ENCODE measurements at places on chromosomes 1 and 21.

- no peak for DNase-seq
Observed at GRCh38 chr1:245863566-245864184, 643.4 kb downstream of the SMYD3 start.

GRCh38 chr21:42563686-42564085 is 50.0 kb downstream of the SLC37A1 start:
- no peak for DNase-seq

DNA sequence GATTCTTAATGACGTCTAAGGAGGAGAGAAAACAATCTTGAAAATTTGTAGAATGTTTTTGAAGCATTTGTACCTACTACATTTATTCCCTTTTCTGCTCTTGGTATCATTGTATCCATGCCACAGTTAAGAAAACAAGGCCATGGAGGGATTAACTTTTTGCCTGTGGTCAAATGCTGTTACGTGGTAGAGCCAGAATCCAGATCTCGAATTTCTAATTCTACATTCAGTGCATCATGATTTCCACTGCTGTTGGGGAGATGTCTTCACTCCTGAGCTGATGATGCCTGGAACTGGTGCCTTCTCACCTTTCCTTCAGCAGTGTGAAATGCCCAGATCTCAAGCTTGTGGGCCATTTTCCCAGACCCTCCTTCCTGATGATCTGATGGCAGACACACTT is 175.6 kb downstream of the HHAT start:
- no peak for DNase-seq

- no peak for DNase-seq
Observed at GRCh38 chr1:203511513-203511912, 17.6 kb downstream of the OPTC start.

GRCh38 chr1:93965256-93965655 is 56.0 kb upstream of the GCLM start:
- DNase-seq: no peak

GRCh38 chr1:204980840-204981405 is 62.1 kb upstream of the CNTN2 start:
- DNase-seq: no peak

GRCh38 chr1:40256401-40257084 is 1.5 kb upstream of the ZMPSTE24 start:
- no peak for DNase-seq

DNA sequence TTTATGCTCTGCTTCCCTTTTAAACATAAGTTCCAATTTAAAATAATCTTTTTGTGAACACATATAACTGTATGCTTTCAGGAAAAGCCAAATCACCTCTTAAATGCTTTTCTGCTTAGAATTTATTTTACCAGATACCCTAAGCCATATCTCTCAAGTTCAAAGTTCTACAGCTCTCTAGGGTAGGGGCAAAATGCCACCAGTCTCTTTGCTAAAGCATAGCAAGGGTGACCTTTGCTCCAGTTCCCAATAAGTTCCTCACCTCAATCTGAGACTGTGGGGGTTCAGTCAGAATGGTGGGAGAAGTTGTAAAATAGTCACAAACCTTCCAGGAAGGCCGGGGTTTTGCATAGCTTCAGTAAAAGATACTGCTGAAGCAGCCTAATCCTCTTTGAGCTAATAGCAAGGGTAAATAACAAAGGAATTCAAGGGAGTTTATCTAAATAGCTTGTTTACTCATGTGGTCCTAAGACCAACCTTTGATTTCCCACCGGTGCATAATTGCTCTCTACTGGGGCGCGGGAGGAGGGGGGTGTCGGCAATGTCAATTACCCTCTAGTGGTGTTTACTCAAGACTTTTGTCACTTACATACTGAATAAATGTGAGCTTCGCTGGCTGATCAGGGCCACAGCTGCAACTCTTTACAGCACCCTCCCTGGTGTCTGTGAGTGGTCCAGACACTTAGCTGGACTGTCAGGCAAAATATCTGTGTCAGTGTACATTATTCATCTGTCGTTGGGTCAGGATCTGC is 1376.2 kb downstream of the NCAM2 start:
- DNase-seq: peak; percentile 82

- DNase-seq: no peak
Observed at GRCh38 chr1:156425943-156426342, 56.9 kb downstream of the RHBG start.

GRCh38 chr1:91777630-91778300 is 108.2 kb downstream of the TGFBR3 start:
- DNase-seq: peak; percentile 80

DNA sequence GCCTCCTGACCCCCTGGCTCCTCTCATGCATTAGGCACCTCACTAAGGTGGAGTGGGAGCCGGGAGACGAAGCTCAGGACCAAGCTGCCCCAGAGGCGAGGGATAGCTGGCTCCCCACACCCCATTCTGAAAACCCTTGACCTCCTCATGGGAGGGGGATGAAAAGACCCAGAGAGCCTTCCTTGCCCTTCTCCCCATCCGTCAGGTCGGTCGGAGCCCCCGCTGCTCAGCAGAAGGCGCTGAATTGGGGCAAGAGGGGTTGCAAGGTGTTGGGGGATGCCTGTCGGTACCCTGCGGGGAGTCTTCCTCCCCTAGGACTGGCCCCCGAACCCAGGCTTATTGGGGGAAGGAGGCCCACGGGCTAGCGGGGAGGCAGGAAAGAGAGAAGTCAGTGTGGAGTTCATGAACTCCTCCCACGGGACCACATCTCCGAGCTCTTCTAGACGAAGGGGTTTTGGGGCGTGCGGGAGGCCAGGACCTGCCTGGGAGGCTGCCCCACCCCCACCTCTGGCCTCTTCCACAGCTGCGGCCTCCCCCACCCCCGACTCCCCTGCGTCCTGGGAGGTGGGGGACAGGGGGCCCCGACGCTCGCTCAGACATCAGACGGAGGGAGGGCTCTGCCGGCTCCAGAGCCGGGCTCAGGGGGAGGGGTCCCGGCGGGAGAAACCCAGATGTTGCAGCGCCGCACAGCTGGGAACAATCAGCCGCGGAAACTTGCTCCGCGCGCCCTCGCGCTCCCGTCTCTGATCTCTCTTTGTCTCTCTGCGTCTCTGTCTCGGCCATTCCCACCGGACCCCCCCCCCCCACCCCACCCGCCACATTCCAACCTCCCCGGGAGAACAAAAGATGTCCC is 719 bp downstream of the MFAP2 start:
- peak; percentile 10 for DNase-seq

- DNase-seq: no peak
Observed at GRCh38 chr1:180603850-180604226, 28.0 kb upstream of the XPR1 start.

GRCh38 chr1:16474166-16474800 is 33.8 kb downstream of the NECAP2 start:
- no peak for DNase-seq

- DNase-seq: no peak
Observed at GRCh38 chr1:40652468-40652867, 13.0 kb downstream of the RIMS3 start.

- no peak for DNase-seq
Observed at GRCh38 chr1:150628766-150629114, 672 bp downstream of the ENSA start.

- DNase-seq: no peak
Observed at GRCh38 chr1:3156936-3157335, 87.9 kb downstream of the PRDM16 start.

DNA sequence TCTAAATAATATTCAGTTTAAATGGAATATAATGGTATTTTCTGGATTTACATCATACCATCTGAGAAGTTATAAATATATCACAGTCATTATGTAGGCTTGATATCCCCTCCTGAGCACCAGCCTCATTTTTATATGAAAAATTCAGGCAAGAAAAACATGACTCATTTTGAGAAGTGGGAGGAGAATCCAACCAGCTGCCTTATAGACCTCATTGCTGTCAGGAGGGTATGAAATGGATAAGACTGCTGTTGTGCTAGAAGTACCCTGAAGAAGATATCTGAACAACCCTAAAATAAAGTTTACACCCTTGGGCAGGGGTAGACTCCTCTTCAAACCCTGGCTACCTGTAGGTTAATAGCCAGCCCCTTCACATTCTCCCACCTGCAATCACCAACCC is 8.8 kb downstream of the GIPC2 start:
- DNase-seq: no peak

DNA sequence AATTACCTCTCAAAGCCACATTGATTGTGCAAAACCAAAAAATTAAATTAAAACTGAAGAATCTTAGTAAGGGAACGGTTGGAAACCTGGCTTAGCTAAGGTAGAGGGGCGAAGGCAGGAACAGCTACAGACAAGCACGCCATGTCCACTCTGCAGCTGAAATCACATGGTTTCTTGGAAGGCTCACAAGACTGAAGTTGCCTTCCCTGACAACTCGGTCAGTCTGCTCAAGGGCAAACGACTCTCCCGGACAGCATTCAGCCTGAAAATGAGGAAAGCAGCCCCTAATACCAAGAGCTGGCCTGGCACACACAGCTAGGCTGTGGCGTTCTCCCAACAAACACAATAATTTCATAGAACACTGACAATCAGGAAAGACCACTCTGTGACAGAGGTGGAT is 22.7 kb upstream of the BECN2 start:
- DNase-seq: no peak

GRCh38 chr1:97071173-97071572 is 349.6 kb downstream of the PTBP2 start:
- DNase-seq: no peak

- DNase-seq: no peak
Observed at GRCh38 chr1:218642033-218642948, 297.2 kb downstream of the TGFB2 start.

GRCh38 chr21:41666641-41667081 is 100.2 kb downstream of the RIPK4 start:
- DNase-seq: no peak

DNA sequence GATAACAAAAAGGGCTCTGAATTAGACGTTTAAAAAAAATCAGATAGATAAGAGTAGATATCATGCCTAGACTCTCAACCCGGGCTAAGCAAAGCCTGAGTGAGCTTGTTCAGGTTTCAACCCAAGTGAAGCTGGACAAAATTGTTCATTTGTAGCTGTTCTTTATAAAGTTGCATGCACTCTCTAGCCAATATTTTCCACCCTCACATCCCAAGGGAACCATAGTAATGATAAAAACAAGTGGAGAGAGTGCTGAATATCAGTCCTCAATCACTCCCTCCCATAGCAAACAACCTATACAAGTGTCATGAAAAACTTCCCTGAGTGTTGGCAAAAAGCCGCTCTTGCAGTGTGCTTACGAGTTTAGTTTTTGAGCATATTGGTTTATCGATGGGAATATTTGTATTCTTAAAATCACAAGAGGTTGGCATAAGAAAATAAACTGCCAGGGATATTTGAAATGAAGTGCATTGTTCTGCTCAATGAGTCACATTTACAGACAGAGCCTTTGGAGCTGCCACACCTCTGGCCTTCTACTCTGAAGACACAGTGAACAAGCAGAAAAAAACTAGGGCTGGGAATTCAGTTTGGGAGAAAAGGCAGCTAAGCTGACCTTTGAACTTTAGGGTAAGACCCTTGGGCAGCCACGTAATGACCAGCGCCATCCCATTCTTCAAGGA is 2.2 kb upstream of the CLCA2 start:
- no peak for DNase-seq

DNA sequence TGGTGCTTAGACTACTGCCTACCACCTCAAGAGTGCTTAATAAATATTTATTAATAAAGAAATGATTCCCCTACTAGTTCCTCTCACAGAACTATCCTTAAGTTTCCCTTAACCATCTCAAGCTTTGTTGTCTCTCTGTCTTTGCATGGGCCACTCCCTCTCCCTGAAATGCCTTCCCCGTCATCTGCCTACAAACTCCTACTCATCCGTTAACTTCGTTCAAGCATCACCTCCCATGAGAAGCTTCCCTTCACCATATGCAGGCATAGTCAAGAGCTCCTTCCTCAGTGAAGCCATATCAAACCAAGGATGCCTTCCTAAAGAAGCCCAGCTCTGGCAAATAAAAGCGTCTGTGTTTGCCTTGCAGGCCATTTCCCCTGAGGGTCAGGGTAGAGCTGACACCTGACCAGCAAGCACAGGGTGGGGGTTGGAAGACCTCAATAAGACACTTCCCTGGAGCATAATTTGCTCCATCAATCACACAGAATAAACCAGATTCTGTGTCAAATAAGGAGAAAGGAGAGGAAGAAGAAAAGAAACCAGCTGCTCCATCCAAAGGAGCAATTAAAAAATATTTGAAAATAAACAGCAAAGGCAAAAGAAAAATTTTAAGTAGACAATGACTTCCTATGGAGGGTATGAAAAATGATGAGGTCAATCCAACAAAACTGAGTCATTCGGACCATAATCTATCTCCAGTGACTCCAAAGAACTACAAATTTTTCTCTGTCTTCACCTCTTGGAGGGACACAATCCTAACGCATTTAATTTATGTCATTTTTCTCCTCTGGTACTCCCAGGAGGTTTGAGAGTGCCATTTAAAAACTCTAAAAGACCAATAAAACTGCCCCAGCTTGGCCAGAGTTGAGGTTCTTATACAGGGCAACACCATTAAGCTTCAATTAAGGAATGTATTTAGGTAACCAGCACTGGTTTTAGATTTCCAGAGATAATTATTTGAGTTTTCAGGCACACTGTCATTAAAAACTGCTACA is 303.6 kb downstream of the KCNH1 start:
- DNase-seq: peak; percentile 31

DNA sequence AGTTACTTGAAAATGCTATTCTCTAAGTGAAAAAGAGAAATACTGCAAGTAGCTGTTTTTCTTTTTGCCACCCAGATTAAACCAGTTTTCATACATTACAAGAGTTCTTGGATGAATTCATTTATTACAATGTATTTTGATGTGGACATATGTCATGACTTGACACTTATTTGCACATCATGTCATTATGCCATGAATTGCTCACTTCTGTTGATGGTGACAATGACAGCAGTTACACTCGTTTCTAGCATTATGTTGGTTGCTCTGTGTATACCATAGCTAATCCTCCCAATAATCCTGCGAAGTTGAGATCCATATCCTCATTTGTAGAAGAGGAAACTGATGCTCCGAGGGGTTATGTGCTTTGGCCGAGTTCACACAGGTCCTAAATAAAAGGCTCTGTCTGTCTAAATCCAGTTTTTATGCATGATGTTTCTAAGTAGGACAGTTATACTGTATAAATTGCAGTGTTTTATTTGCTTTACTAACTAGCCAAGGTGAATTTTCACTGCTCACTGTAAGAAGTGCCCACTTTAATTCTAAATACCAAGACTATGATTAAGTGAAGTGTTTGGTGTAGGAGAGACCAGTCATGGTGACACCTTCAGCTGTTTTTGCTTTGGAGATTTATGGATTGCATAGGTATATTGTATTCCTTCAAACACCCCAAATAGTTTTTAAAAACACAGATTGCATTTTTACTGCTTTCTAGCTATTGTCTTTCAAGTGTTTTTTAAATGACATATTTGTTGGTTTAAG is 56.7 kb downstream of the PRDM2 start:
- peak; percentile 6 for DNase-seq

- no peak for DNase-seq
Observed at GRCh38 chr1:119703666-119704450, 7.9 kb upstream of the PHGDH start.

DNA sequence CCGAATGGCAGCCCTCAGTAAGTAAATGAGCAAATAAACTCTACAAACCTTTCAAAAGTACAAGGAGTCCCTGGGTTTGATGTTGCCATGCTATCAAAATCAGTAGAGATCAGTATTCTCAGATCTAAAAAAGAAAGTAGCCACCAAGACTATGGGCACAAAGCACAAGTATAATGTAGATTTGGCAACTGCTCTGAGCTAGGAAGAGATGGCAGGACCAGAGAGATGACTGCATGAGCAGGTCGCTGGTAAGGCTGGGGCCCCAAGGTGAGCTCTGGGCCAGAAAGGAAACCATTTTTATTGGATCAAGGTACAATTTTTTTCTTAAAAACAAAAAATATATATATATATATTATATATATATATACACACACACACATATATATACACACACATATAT is 3.1 kb upstream of the ADORA3 start:
- DNase-seq: no peak
